ENCODE measurements at places on chromosomes 3 and 15.

GRCh38 chr3:89098964-89099585 lies 8.3 kb upstream of the EPHA3 start:
- peak; percentile 19 for DNase-seq

DNA sequence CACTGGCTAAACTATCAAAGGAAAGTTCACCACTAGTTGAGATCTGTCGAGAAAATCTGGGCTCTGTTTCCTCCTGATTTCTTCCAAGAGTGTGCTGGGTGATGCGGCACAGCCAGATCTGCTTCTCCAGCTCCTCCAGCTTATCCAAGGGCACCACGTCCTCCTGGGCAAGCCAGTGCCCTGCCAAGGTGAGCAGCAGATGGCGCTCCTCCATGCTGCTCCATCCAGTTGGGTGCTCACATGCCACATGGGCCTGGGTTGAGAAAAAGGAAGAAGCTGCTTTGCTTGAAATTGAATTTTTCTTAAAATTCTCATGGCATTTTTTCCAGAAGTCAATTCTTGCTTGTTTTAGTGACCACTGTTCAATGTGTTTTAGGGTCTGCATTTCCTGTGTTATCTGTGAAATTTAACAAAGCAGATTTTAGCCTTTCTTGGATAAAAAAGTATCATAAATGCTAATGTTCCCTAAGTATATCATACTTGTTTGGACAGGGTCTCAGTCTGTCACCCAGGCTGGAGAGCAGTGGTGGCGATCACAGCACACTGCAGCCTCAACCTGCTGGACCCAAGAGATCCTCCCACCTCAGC lies 47.3 kb downstream of the EIF3J start:
- no peak for DNase-seq

- DNase-seq, result no peak
Observed at GRCh38 chr3:976006-976405, 116.8 kb upstream of the CNTN6 start.

DNA sequence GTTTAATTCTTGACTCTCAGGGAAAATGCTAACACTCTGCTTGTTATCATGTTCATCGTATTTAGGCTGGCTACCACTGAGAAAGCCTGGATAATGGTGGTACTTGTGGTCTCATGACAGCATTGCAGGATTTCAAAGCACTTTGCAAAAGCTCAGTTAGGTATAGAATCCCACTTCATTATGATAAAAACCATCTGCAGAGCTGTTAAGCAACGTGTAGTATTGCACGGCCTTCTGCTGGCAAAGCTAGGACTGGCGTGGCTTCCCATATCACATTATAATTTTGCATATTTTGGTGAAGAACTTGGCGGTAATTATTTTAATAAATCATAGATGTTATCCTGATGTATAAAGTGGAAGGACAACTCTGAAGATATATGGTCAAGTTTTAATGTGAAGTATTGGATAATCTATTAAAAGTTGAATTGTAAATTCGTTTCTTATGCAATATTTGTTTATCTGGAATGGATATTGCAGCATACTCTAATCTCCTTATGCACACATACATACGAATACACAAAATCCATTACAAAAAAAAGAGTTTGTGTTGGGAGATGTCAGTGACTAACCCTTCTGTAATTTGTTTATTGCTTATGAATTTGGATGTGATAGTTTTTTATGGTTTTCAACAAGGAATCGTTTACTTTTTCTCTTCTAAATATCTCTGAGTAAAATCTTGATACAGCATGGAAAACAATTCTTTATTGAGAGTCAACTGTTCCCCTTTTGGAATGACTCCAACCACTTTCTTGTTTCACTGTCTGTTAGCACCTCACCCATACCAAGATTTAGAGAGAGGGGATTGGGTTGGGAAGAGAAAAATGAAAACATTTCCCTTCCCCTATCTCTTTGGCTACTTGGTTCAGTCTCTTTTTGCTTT lies 9.2 kb downstream of the RAB8B start:
- no peak for DNase-seq

GRCh38 chr3:123716411-123716810 lies 131.6 kb upstream of the HACD2 start:
- DNase-seq, result no peak

- DNase-seq, result peak; percentile 46
Observed at GRCh38 chr3:77081240-77081661, 41.4 kb downstream of the ROBO2 start.

DNA sequence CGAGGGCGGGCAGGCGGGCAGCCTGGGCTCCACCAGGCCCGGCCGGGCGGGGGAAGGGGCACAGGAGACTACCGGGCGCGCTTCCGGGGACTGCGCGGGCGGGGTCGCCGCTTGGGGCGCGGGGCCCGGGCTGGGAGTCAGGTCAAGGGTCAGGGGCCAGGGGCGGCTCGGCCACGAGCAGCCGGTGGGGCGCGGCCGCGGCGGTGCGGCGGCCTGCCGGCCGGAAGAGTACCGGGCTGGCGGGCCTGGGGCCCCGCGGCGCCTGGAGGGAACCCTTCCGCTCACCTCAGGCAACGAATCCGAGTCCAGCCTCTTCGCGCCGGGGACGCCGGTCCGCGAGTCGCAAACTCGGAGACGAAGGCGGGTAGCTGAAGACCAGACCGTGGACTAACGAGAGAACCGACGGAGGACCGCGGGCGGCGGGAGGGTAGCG lies 225 bp downstream of the RHOA start:
- no peak for DNase-seq

GRCh38 chr3:48765376-48765775 lies 48.4 kb upstream of the IP6K2 start:
- no peak for DNase-seq

- no peak for DNase-seq
Observed at GRCh38 chr3:141078200-141078599, 27.1 kb downstream of the SPSB4 start.
